ENCODE measurements at places on chromosomes 6 and 20.

DNA sequence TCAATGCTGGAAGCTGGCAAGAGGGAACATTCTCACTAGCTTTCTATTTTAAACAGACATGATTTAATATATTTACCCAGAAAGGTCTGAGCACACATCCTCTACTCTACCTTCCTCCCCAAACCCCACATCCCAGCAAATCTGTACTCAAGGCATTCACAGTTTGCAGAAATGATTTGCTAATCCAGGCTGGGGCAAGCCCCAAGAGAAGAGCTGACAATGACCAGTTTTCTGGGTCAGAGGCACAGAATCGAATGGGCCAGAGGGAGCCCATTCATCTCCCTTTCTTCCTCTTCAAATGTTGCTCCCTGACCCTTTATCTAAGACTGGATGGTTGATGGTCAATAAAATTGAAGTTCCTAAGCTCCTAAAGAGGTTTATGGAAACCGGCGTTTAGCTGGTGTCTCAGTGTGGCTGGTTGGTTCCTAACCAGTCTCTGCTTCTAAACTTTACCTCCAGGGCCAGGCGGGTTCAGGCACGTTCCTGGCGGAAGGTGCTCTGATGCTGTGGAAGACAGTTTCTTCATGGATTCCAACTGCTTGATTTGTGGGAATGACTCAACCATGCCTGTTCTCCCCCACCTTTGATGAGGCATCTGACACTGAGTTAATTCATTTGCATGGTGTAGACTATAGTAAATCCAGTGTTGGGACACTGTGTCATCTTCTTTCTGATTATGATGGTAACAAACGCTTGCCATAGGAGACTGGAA, 96.4 kb upstream of the IYD start:
- no peak for DNase-seq

GRCh38 chr20:46797206-46797605, 87.8 kb downstream of the SLC2A10 start:
- no peak for DNase-seq

DNA sequence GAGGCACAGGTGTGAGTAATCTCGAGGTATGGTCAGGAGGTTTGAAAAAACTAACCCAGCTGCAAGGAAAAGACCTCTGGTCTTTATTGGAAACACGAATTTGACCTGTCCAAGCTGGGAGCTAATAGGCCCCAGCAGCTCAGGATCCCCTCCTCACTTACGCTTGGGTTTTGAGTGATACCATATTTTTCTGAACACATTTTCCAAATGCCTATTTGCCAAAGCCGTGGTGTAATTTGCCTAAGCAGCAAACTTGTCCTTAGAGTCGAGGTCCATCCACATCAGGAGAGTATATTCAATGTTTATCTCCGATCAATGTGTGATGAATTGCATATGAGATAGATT, 128.0 kb downstream of the BCAS1 start:
- no peak for DNase-seq

DNA sequence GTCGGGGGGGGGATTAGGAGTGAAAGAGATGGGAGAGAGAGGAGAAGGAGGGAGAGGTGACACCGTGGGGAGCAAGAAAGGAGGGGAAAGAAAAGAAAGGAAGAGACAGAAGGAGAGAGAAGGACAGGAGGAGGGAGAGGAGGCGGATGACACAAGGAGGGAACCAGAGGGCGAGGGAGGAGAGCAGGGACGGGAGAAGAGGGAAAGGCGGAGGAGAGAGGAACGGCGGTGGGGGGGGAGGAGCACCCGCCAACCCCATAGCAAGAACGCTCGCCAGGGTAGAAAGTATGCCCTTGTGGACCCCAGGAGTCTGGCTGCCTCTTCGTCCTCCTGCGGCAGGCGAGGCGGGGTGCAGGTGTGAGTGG, 4.5 kb upstream of the INSM1 start:
- no peak for DNase-seq

DNA sequence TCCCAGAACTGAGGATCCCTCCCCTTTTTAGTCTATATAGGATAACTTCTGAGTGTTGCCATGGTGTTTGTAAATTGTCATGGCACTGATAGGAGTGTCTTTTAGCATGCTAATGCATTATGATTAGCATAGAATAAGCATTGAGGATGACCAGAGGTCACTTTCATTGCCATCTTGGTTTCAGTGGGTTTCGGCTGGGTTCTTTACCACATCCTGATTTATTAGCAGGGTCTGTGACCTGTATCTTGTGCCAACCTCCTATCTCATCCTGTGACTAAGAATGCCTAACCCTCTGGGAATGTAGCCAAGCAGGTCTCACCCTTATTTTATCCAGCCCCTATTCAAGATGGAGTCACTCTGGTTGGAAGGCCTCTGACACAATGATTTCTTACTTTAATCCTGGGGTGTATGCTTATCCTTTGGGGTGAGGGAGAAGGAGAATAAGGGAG, 19.6 kb downstream of the WFDC2 start:
- no peak for DNase-seq

- no peak for DNase-seq
Observed at GRCh38 chr20:12977328-12978125, 31.2 kb upstream of the SPTLC3 start.

Measured in natural killer cell treated with Interleukin-12 subunit alpha and Interleukin-12 subunit beta and Interleukin-15 and Interleukin-18, amount 100 ng/mL, for 72 hours (primary cell).